ENCODE measurements at places on chromosomes 1 and 21. TPM values are rescaled to one million over a fixed set of nuclear protein-coding genes. Genes with fewer than 3 reads are reported as not detected.

DNA sequence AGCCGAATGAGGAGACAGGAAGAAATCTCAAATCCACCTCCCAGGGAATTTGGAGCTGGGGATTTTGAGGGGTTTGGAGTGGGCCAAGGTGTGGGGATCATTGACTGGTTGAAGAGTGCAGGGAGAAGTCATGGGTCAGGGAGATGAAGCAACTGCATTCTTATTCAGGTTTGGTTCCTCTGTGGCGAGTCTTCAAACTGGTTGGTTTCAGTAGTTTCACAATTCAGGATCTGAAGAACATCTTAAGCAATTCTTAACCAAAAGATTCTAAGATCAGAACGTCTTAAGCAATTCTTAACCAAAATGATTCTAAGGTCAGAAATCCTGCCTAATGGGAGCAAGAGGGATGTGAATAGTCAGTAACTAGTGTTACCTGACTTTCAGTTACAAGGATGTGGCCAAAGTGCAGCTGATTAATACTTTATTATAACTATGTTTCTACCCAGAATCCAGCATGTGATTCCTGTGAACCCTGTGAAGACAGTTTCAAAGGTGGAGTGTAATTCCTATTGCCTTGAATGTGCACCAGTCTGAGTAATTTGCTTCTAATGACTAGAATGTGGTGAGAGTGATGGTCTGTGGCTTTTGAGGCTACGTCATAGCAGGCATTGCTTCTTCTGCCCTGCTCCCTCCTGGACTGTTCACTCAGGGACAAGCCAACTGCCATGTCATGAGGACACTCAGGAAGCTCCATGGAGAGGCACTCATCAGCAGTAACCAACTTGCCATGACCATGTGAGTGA is 61.2 kb downstream of the OLFML3 start:
- no peak for DNase-seq

GRCh38 chr21:33380483-33380998 is 22.7 kb upstream of the IFNGR2 start:
- no peak for DNase-seq

GRCh38 chr1:90210633-90211491 is 216.0 kb downstream of the ZNF326 start:
- DNase-seq = no peak

DNA sequence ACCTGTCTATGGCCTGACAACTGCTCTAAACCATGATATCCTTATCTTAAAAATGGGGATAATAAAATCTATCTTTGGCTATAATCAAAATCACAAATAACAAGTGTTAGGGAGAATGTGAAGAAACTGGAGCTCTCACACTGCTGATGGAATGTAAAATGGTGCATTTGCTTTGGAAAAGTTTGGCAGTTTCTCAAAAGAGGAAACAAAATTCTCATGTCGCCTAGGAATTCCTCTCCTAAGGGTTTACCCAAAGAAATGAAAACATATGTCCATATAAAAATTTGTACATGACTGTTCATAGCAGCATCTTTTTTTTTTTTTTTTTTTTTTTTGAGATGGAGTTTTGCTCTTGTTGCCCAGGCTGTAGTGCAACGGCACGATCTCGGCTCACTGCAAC is 64.3 kb downstream of the ZNF281 start:
- DNase-seq = no peak

- no peak for DNase-seq
These were observed 30.8 kb downstream of the ST6GALNAC3 start for GRCh38 chr1:76105372-76105771.

- no peak for DNase-seq
These were observed 105.5 kb downstream of the TNNI3K start for GRCh38 chr1:74340656-74341055.

GRCh38 chr1:156727926-156728598 is at the start of gene METTL25B:
Gene METTL25B, plus strand, starts transcription at chr1:156728469. Its CDS starts 636 bp downstream, at chr1:156729105.
- DNase-seq = peak; percentile 76

GRCh38 chr1:10774615-10775310 is 21.7 kb downstream of the CASZ1 start:
- no peak for DNase-seq

GRCh38 chr21:40613546-40614030 is 233.4 kb downstream of the DSCAM start:
- DNase-seq = no peak

- peak; percentile 34 for DNase-seq
These were observed 15.2 kb downstream of the POGZ start for GRCh38 chr1:151443846-151444782.

- no peak for DNase-seq
These were observed 44.8 kb downstream of the CHD1L start for GRCh38 chr1:147287133-147287865.

DNA sequence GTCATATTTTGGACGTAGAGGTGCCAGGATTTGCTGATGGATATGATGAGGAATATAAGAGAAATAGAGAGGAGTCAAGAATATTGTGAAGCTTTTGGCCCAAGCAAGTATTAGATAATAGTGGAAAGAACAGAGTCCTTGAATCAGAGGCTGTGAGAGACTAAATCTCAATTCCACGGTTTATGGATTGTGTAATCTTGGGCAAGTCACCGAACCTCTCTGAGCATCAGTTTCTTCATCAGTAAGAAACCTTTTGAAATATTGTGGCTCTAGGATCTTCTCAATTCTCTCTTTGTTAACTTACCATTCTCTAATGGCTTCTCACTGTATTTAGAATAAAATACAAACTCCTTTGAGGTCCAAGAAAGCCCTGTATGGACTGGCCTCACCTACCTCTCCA is 77.6 kb downstream of the RPS6KA1 start:
- DNase-seq = no peak

- DNase-seq = no peak
These were observed 11.2 kb upstream of the CAPN2 start for GRCh38 chr1:223700942-223701637.

DNA sequence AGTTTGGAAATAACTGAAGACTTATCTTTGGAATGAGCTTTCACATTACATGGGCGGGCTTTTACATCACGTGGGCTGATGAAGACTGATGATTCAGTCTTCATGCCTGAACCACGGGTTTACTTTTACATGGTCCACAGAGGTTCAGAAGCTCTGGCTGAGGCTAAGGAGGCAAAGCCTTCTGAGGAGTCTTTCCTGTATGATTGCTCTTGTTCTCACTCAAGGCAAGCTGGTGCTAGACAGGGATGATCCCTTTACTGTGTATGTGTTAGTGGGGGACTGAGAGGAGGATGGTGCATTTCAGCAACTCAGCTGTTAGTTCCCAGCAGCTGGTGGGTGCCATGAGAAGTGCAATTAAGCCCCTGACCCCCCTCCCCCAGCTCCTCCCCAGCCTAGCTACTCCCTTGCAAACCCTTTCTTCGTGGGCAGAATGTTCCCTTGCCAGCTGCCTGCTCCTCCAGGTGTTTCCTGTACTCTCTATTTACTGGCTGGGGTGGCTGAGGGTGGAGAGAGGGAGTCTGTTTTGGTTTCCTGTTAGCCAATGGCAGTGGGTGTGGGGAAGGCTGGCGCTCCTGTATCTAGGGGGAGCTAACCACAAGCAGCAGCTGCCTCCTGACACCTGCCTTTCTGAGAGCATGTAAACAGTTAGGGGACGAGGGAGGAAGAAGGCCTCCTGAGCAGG is 15.4 kb downstream of the BTG2 start:
- DNase-seq = no peak

DNA sequence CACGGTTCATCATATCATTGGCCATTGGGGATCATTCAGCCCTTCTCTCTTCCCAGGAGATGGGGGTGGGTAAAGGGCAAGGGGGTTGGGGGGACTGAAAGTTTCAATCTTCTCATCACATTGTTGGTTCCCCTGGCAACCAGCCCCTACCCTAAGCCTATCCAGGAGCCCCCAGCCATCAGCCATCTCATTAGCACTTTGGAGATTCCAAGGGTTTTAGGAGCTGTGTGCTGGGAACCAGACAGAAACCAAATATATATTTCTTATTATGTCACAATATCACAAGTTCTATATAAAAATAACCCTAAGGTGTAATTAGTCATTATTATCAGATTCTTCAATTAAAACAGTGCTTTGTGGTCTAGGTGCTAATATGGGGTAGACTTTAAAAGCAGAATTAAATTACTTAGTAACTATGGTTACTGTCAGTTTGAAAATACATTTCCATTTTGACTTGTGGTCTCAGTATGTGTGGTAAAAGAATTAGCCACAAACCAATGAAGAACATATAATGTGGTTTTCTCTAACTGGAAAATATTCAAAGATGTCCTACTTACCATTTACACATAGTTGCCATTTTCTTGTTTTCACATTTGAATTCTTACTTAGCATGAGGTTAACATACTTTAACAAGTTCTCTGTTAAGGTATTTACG is 28.1 kb downstream of the IL23R start:
- no peak for DNase-seq

DNA sequence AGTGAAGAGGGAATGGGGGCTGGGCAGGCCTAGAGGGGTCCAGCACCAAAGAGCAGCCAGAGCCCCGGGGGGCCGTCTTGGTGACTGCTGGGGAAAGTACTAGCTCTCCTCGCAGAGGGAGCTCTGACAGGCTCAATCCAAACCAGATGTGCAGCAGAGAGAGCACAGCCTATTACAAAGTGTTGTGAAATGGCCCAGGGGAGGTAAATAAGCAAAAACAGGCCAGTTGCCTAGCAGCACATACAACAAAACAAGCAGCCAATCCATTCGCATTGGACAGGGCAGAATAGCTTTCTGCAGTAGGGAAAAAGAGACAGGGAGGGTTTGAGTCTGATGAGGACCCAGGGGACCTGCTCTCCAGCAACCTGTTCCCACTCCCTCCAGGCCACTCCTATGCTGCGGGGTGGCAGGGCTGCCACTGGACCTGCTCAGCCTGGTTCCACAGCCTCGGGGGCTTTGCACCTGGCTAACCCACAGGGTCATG is 239.6 kb upstream of the FGGY start:
- DNase-seq = peak; percentile 89

- no peak for DNase-seq
These were observed 66.3 kb downstream of the RABGAP1L start for GRCh38 chr1:174225499-174226204.

DNA sequence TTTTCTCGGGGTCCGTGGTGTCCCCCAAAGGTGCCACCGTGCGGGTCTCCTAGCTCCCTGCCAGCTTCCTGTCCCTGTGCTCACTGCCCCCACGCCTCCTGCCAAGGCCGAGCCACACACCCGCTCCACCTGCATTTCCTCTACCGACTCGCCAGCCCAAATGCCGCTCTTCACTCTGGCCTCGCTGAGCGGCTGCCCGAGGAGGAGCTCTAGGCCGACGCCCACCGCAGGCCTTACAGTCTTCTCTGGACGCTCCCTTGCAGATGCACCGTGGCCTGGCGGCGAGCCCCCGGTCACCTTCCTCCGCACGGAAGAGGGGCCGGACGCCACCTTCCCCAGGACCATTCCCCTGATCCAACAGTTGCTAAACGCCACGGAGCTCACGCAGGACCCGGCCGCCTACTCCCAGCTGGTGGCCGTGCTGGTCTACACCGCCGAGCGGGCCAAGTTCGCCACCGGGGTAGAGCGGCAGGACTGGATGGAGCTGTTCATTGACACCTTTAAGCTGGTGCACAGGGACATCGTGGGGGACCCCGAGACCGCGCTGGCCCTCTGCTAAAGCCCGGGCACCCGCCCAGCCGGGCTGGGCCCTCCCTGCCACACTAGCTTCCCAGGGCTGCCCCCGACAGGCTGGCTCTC is 26.3 kb downstream of the FTCD start:
- DNase-seq = no peak

DNA sequence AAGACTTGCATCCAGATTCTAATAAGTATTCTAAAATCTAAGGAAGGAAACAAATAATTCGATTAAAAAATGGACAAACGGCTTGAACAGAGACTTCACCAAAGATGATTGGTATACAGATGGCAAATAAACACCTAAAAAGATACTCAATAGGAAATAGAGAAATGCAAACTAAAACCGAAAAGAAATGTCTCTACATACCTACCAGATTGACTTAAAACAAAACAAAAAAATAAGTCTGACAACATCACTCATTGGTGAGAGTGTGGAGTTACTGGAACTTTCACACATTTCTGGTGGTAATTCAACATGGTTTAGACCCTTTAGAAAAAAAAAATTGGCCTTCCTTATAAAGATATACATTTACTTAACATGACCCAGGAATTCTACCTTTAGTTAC is 869.8 kb downstream of the TTLL7 start:
- DNase-seq = no peak

- no peak for DNase-seq
These were observed 9.2 kb downstream of the DENND4B start for GRCh38 chr1:153937331-153937730.

DNA sequence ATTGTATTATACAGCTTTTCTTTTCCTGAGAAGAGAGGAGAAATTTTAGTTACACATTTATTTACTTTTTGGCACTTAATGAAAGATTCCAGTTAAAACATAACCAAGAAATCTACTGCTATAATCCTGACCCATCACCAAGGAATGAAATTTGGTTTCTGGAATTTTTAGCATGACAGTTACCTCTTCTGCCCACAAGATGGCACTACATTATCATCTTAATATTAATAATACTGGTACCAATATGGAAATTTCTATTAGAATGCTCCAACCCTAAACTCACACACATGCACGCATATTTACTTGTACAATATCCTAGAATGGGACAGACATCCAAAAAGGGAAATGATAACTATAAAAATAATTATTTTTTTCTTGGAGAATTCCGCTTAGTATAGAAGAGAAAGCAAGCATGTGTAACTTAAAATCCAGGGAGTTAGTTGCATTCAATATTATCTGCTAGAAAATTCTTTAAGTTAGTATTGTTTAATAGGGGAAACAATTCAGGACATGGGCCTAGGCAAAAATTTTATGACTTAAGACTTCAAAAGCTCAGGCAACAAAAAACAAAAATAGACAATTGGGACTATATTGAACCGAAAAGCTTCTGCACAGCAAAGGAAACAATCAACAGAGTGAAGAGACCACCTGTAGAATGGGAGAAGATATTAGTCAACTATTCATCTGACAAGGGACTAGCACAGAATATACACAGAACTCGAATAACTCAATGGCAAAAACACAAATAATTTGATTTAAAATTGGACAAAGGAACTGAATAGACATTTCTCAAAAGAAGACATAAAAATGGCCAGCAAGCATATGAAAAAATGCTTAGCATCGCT is 37.4 kb downstream of the MAP3K21 start:
- no peak for DNase-seq

GRCh38 chr1:112620377-112620695 is 704 bp downstream of the CAPZA1 start:
- no peak for DNase-seq

GRCh38 chr1:221149111-221149510 is 269.9 kb downstream of the HLX start:
- DNase-seq = peak; percentile 33

GRCh38 chr1:245039196-245039595 is 115.6 kb upstream of the KIF26B start:
- no peak for DNase-seq

Gene HRNR
- polyA plus RNA-seq = 0.39 TPM

Gene AIRE
- 0.12 TPM for polyA plus RNA-seq

Gene CRYAA
- polyA plus RNA-seq = not detected

Gene SOX13
- polyA plus RNA-seq = 51.8 TPM

Gene KRTAP10-1
- polyA plus RNA-seq = not detected

Gene CHI3L1
- polyA plus RNA-seq = 0.90 TPM

Gene LRRIQ3
- polyA plus RNA-seq = 0.81 TPM

Gene CDC20
- 30.4 TPM for polyA plus RNA-seq

Gene RAVER2
- polyA plus RNA-seq = 25.8 TPM

Gene AJAP1
- polyA plus RNA-seq = 0.18 TPM
